ENCODE measurements at places on chromosomes 5 and 9. TPM values are rescaled to one million over a fixed set of nuclear protein-coding genes. Genes with fewer than 3 reads are reported as not detected.

Gene ZBED3
- polyA plus RNA-seq = 0.65 TPM

Gene FBN2
- 9.4 TPM for polyA plus RNA-seq

Gene PLCXD3
- polyA plus RNA-seq = not detected

Gene PRUNE2
- polyA plus RNA-seq = 0.67 TPM

Gene SLC6A19
- polyA plus RNA-seq = not detected

Gene CCL27
- polyA plus RNA-seq = 1.2 TPM

Gene GABRB2
- polyA plus RNA-seq = not detected

Gene TERT
- not detected for polyA plus RNA-seq

Gene DNM1
- polyA plus RNA-seq = 1.3 TPM

Gene TMEM232
- polyA plus RNA-seq = 0.16 TPM

Gene CARD9
- polyA plus RNA-seq = 0.17 TPM

Gene NTMT1
- polyA plus RNA-seq = 132 TPM

Gene LCP2
- polyA plus RNA-seq = not detected

Gene UBE2QL1
- polyA plus RNA-seq = not detected

Gene SLC36A3
- not detected for polyA plus RNA-seq

Gene HSD17B3
- not detected for polyA plus RNA-seq

Gene LVRN
- 0.01 TPM for polyA plus RNA-seq

Gene LCN9
- not detected for polyA plus RNA-seq

Gene TTLL11
- polyA plus RNA-seq = 6.1 TPM

Gene POLR3G
- 15.3 TPM for polyA plus RNA-seq

Gene ZNF354C
- 1.4 TPM for polyA plus RNA-seq

Gene PRR16
- not detected for polyA plus RNA-seq

Gene NFIB
- polyA plus RNA-seq = 5.3 TPM

All from foreskin keratinocyte (primary cell).